Stimulated activated CD8-positive, alpha-beta memory T cell treated with anti-CD3 and anti-CD28 coated beads, Interleukin-2, amount 100 ng/mL, for 48 hours (primary cell): ENCODE measurements at places on chromosomes 5 and 9.

- DNase-seq = no peak
Observed at GRCh38 chr9:38355115-38355514, 37.4 kb upstream of the ALDH1B1 start.

GRCh38 chr5:129400395-129400983 lies 59.6 kb upstream of the ADAMTS19 start:
- DNase-seq = no peak

- no peak for DNase-seq
Observed at GRCh38 chr5:32406650-32407049, 37.9 kb downstream of the ZFR start.

GRCh38 chr5:157463621-157464518 lies 3.9 kb downstream of the NIPAL4 start:
- DNase-seq = no peak

DNA sequence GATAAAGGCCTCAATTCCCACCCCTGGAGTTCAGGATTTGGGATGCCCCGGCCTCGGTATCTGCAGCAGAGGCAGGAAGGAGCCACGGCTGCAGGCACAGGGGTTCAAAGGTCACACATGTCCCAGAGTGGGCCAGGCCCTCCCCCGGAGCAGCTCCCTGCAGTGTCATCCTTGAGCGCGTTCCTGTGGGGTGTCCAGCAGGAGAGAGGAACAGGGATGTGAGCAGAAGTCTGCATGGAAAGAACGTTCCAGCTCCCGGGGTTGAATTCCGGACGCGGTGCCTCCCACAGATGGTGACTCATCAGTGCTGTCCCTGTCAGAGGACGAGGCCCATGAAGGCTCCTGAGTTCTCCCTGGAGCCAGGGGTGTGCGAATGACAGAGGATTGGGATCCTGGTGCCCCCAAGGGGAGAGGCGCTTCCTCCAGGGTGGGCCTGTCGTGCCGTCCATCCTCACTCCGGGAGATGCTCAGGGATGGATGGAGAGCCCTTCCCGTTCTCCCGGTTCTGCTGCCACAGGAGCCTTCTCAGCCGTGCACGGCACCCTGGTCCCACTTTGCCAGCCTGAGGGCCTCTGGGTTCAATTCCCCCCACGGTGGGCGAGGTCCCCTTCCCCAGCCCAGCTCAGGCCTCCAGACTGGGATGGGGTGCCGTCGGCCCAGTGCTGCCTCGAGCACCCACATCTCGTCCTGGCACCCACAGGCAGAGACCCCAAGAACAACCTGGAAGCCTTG lies 3.1 kb downstream of the LCN1 start:
- no peak for DNase-seq

- no peak for DNase-seq
Observed at GRCh38 chr9:97292200-97292599, 15.3 kb upstream of the CCDC180 start.

GRCh38 chr5:71924325-71924724 lies 182.9 kb upstream of the MAP1B start:
- no peak for DNase-seq

- peak; percentile 67 for DNase-seq
Observed at GRCh38 chr5:178130576-178131445, at the start of gene RMND5B. Gene RMND5B, plus strand, starts transcription at chr5:178131014. Its CDS starts 7,106 bp downstream, at chr5:178138120.
